ENCODE measurements at places on chromosomes 16 and 17. TPM values are rescaled to one million over a fixed set of nuclear protein-coding genes. Genes with fewer than 3 reads are reported as not detected.

GRCh38 chr17:14580499-14580898 is 279.6 kb downstream of the HS3ST3B1 start:
- DNase-seq = no peak

DNA sequence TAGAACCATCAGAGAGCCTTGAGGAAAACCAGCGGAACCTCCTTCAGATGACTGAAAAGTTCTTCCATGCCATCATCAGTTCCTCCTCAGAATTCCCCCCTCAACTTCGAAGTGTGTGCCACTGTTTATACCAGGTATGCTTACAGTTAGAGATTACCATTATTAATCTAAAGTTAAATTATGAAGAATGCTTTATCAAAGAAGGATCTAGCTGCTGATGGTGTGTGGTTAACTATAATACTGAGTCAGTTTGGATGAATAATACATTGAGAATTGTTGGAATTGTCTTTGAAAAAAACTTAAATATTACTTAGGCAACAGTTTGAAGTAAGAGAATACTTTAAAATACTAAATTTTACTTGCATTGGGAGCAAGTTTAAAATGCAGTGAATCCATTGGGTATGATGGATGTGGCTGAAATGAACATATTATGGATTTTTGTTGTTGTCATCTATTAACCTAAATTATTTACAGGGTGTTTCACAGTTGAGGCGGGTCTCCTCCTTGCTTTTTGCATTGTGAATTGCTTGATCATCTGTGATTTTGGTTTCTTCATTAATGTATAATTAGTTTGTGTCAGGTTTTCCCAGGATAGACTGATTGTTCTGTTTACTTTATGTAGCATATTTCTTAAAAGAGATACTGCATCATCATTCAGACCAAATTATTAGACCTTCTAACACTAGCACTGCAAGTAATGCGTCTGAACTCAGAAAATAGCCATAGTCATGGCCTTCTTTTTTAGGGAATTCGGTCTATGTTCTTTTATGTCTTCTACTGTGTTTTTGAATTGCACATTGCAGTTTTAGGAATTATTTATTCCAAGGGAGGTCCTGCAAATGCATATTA is 47.8 kb downstream of the OMG start:
- no peak for DNase-seq

DNA sequence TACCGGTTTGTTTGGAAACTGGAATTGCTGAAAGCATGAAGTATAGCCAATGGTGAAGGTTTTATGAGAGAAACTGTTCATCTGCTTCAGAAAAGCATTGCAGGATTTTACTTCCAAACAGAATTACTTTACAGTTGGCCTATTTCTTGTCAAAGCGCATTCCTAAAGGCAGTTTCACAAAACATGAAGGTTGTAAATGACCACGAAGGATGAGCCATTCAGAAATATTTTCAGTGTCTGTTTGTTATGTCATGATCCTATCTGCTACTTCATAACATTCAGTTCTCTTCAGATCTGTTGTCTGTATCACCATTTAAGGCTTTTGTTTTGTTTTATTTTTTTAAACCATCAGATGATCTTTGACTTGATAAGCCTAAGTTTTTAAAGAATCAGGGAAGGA is 45.7 kb downstream of the AATF start:
- no peak for DNase-seq

GRCh38 chr17:55023626-55024025 is 55.1 kb downstream of the STXBP4 start:
- no peak for DNase-seq

- DNase-seq = no peak
Observed at GRCh38 chr16:29644973-29645693, 17.9 kb upstream of the SPN start.

GRCh38 chr16:26317885-26318284 is 626.1 kb downstream of the HS3ST4 start:
- no peak for DNase-seq

The ARHGDIG gene
- total RNA-seq = 51.4 TPM

The TNFRSF17 gene
- total RNA-seq = 2.0 TPM

The GNG13 gene
- total RNA-seq = not detected

The PYY gene
- total RNA-seq = not detected

The ACSF3 gene
- total RNA-seq = 9.0 TPM

The MEIOC gene
- total RNA-seq = 0.41 TPM

The CA5A gene
- not detected for total RNA-seq
